Fibroblast of the aortic adventitia (primary cell): ENCODE measurements at places on chromosomes 2 and 18.

GRCh38 chr2:176156807-176157498, at the start of gene HOXD3:
Gene HOXD3, plus strand, starts transcription at chr2:176157307. Its CDS starts 11,808 bp downstream, at chr2:176169115.
- DNase-seq, result no peak

- no peak for DNase-seq
Observed at GRCh38 chr18:47062471-47062870, 27.1 kb upstream of the ELOA2 start.

DNA sequence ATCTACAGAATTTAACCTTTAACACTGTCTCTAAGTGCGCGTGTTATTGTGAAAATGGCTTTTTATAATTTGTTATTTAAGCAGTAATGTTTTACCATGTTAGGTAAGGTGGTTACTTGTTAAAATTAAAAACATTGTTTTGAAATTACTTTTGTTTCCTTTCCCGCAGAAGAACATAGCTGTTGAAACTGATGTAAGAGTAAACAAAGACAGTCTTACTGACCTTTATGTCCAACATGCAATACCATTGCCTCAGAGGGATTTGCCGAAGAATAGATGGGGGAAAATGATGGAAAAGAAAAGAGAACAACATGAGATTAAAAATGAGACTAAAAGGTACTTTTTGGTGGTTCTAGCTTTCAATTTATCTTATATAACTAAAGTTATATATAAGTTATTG, 2.1 kb downstream of the C2orf49 start:
- no peak for DNase-seq

- peak; percentile 89 for DNase-seq
Observed at GRCh38 chr2:157052685-157053224, 204.8 kb upstream of the GALNT5 start.

DNA sequence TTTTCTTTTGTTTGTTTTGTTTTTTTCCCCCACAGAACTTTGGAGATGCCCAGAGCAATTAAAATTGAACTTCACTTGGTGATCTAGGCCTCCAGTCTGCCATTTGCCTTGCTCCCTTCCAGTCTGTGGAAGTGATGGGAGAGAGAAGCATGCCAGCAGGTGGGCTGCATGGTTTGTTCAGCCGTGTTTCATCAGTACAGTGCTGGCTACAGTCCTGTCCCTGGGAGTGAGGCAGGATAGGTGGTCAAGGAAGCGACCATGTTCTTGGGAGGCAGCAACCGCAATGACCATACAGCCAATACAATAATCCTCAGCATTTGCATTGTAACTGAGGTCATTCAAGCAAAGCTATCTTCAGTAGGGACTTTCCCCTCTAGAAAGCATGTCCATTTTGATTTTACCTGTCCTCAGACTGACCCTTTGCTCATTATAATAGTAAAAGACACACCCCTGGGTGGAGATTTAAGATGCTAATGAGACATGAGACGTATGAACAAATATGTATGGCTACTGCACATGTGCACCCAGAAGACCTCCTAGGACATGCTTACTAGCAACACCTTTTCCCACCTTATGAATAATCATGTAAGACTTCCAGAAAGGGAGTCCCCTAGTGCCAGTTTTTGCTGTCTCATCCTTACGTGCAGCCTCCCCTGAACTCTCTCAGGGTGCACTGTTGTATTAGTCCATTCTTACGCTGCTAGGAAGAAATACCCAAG, 11.1 kb upstream of the LIPG start:
- no peak for DNase-seq

- DNase-seq, result no peak
Observed at GRCh38 chr2:86485103-86485502, 43.9 kb downstream of the KDM3A start.

DNA sequence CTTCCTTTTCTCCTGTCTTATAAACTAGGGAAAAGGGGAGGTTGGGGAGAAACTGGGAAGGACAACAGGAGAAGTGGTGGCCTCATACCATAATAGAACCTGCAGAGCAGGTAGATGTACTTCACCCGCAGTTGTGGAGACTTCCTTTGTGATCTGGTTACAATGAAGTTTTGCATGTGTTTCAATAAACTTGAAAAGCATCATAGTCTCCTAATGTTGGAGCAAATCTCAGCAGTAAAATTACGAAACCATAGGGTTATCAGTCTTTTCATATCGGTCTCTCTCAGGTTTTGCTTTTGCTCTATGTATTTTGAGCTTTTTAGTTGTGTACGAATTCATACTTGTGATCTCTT, 30.5 kb downstream of the ANO7 start:
- DNase-seq, result no peak

DNA sequence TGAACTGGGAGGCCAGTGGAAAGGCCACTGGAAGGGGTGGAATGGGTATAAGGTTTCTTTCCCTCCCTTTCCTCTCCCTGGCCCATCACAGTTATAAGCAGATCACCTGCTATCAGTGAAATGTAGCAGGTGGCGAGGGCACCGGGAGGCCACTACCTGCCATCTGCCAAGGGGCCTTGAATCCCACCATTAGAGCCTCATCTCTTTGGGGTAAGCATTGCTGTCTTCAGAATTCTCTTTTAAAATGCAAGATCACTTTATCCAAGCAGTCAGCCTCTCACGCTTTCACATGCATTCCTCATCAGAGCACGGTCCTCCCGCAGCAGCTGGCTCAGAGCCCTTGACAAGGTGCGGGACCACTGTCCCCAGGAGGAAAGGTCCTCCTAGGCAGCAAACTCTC, 268.5 kb downstream of the CELF4 start:
- DNase-seq, result no peak

DNA sequence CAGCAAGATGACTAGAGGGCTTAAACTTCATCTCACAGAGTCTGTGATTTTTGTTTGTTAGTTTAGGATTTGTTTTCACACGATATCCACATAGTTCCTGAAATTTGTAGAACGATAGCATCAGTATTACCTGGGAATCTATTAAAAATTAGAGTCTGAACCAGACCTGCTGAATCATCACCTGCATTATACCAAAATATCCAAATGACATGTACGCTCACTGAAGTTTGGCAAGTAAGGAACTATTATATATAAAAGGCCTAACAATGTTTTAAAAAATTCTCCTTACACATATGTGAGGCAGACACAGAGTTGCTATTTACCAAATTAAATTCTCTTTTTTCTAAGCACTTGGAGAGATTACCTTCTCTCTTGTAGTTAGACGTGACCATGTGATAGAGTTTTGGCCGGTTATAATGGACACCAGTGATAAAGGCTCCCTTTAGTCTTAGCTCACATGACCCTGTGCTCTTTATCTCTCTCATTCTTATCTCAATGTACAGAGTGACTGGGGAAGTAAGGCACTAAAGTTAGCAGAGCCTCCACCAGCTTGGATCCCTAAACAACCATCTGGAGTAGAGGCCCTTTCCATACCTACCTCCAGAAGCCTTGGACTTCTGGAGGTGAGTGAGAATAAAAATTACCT, 363.1 kb downstream of the DSC3 start:
- DNase-seq, result no peak

DNA sequence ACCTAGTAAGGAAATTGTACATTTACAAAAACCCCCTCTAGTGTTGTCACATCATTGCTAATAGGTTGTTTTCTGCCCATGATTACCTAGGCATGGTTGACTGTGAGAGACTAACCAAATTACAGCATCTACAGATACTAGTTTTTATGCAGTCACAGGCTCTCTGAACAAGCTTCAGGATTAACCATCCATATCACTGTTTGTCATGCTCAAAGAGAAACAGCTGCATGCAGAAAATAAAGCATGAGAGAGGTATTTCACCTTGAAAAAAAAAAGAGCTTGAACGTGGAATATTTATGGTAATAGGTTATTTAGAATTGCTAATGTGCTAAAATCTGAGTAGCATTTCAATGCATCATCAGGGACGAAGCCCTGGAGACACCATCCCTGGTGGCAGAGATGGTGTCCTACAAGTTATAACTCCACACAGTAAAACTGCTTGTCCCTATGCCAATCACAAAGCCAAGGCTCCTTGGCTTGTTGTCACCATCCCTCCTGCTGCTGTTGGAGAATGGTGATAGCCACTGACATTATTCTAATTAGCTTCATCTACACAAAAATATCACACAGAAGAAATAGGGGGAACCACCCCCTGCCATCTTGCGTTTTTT, 5.4 kb downstream of the NEB start:
- DNase-seq, result no peak

DNA sequence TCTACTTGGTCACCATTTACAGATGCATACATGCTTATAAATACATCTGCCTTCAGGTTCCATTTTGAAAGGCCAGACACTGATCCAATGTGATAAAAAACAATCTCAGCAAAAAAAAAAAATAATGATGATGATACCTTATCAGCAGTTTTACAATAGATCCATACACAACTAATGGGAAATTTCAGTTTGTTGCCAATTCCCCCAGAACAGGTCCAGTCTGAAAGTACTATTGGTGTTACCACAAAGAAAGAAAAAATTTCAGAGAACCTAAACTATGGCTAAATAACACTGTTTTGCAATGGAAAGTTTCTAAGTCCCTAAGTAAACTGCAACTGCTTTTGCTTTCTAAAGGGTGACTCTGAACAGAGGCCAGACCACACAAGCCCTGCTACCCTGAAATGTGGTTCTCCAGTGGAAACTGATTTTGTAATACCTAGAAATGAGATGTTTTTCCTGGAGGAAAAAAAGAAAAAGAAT, 54.1 kb downstream of the LPIN2 start:
- peak; percentile 82 for DNase-seq

DNA sequence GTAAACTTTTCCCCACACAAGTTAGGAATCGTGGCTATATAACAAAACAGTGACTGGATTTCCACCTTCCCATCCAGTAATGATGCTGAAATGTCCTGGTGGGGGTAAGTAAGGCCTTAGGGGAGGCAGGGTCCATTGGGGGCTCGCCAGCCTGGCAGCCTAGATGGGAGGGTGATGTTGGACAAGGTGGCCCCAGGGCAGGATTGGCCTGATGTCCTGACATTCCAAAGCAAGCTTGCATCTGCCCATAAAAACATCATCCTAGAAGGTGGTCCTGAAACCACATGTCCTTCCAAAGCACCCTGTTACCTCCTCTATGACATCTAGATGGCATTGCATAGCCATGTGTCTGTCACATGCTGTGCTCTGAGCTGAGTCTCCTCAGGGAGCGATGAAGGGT, 54.1 kb upstream of the RAB6C start:
- DNase-seq, result no peak

DNA sequence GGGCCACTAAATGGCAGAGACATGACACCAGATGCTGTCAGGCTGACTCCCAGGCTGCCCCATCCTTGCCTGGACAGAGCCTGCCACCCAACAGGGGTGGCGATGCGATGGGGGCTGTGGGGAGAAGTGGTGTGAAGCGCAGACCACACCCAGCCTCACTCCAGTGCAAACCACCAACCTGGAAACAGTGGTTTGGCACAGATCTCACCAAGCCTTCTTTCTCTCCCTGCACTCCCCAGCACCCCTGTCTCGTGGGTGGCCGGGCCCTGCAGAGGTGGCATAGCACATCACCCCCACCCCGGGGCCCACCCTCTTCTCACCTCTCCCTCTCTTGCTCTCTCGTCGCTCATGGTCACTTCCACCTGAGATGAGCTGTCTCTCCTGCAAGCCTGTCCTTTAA, 32.6 kb downstream of the CIB4 start:
- no peak for DNase-seq

- DNase-seq, result peak; percentile 36
Observed at GRCh38 chr18:76131738-76132137, 363.3 kb downstream of the ZNF516 start.

DNA sequence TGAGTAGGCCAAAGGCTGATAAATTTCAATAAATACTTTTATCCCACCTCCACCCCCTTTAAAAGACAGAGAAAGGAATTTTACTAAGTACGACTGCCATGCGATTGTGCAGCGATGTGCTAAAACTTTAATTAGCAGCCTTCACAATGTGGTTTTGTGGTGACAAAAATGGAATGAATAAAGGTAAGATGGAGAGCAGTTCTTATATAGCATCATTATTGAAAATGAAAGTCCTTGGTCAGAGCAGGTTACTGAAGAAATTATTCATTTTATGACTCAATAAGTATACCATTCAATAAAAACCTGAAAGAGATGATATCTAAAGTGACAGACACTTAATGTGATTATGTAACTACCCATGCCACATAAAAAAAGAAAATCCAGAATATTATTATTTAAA, 33.2 kb upstream of the MTIF2 start:
- no peak for DNase-seq

DNA sequence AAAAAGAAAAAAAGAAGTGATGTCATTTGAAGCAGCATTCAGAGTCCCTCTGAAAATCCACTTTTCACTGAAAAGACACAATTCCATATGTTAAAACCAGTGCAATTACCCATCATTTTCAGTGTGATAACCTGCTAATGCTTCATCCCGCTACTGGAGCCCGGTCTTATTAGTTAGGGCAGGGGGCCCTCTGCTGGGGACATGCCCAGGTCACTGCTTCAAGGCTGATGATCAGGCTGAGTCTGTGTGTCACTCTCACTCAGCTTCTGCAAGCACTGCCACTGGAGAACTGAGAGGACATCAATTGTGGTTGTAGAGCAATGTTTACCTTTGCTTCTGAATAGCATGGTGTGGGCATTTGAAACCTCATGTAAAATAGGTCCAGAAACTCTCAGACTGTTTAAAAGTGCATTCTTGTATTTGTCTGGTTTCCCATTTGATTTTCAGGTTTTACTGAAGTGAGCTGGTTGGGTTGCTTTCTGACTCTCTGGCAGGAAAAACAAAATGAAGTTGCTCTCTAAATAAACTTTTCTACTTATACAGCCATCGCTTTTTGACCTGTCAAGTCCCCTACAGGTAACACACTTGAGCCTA, 49.2 kb upstream of the NXPH2 start:
- no peak for DNase-seq

GRCh38 chr2:30231212-30231995, at the start of gene LBH:
Gene LBH, plus strand, starts transcription at chr2:30231534. Its CDS starts 205 bp downstream, at chr2:30231739.
- peak; percentile 91 for DNase-seq

GRCh38 chr18:23397907-23398306, 55.2 kb upstream of the RIOK3 start:
- DNase-seq, result no peak

DNA sequence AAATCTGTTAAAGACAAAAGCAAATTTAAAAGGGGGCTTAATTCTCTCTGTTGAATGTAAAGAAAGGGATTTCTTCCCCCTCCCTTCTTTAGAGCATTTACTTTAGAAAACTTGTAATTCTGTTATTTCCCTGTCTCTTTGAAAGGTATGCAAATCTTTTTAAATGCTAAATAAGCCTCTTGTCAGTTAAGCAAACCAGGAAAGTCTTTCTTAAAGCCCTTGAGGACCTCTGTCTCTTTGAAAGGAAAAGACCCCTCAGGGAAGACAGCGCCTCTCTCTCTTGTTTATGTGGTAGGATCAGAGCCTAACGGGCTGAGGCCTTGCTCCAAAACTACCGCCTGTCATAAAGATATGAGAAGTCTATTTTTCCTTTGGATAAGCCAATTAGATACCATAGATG, 139.9 kb upstream of the CDH7 start:
- DNase-seq, result no peak
